ENCODE measurements at places on chromosomes 11 and 22.

DNA sequence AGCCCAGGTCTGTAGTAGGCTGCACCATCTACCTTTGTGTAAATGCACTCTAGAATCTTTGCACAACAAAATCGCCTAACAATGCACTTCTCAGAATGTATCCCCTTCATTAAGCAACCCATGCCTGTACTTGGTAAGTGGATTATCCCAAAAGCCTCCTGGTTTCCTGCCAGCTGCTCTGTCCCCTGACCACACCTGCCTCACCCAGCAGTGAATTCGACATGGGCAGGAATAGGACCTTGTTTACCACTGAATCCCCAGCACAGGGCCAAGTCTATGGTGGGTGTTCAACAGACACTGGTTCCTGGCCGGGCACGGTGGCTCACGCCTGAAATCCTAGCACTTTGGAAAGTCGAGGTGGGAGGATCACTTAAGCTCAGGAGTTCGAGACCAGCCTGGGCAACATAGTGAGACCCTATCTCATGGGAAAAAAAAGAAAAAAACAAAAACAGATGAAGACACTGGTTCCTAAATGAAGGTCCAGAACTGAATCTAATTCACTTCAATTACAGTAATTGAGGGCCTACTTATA lies 5.1 kb upstream of the SYCE3 start:
- no peak for DNase-seq

GRCh38 chr22:47369431-47370015 lies 607.1 kb downstream of the TBC1D22A start:
- DNase-seq, result no peak

DNA sequence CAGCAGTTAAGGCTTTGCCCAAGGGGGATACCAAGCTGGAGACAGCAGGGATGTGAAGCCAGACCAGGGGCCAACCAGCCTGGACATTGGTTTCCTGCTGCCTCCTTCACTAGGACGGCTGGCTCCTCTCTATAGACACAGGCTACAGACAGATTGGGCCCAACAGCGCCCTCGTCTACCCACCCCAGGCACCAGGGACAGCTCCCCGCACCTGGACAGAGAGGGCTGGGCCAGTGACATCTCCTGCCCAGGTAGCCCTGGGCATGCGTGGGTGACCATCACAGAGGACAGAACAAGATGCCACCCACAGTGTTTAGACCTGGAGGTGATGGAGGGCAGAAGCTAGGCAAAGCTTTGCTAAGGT lies 1.2 kb downstream of the DKK3 start:
- DNase-seq, result no peak

GRCh38 chr11:129259931-129260348 lies 67.8 kb upstream of the ARHGAP32 start:
- DNase-seq, result peak; percentile 48

GRCh38 chr11:13042873-13043342 lies 33.8 kb downstream of the RASSF10 start:
- no peak for DNase-seq

DNA sequence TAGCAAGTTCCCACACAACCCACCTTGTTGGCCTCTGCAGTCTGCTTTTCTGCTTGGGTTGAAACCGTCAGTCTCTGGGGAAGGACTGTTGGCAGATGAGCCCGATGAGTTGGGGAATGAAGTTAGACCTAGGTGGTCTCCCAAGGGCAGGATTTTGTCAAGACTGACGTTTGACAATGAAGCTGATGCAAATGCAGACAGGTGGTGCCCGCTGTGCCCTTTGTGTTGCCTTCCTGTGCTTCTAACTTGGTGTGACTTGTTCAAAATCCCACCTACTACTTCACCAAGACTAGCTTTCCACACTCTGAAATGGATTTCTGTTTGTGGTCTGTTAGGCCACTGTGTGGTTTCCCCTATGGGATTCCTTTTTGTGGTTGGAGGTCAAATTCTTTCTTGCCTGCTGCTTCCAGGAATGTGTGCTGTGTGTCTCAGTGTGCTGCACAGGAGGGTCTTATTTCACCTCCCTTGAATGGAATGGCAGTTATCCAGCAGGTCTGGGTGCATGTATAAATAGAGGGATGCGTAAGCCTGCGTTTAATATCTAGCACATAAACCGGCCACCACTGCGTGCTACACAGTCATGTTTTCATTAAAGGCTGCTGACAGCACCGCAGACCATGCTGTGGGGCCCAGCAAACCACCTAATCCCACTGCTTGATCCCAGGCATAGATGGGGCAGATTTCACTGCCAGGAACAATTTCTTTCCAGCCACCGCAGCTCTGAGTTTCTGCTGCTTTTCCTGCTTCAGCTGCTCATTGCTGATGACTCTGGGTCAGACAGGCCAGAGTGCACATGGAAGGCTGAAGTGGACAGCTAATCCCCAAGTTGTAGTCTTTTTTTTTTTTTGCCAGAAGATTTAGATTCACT lies 44.8 kb downstream of the ADAMTS8 start:
- DNase-seq, result no peak

- no peak for DNase-seq
Measured at GRCh38 chr11:74347381-74347780, 35.9 kb upstream of the P4HA3 start.

DNA sequence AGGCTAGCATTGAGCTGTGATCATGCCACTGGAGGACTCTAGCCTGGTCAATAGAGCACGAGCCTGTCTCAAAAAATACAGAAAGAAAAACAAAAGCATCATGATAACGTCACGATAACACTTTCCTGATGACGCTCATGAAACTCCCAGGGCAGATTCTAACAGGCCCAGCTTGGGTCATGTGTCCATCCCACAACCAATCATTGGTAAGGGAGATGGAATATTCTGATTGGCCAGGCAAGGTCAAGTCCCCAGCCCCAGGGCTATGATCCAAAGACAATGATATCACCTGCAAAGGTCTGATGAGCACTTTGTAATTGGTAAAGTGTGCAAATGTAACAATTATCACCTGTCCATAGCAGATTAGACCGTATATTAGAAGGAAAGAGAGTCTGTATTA lies 21.5 kb upstream of the DDX6 start:
- DNase-seq, result no peak

GRCh38 chr11:28223994-28224393 lies 115.8 kb downstream of the METTL15 start:
- no peak for DNase-seq

GRCh38 chr11:78318321-78319114 lies 99.1 kb downstream of the GAB2 start:
- peak; percentile 32 for DNase-seq

- no peak for DNase-seq
Measured at GRCh38 chr11:365831-366230, 3.5 kb upstream of the B4GALNT4 start.

GRCh38 chr11:134474070-134474860 lies 62.2 kb upstream of the B3GAT1 start:
- no peak for DNase-seq

DNA sequence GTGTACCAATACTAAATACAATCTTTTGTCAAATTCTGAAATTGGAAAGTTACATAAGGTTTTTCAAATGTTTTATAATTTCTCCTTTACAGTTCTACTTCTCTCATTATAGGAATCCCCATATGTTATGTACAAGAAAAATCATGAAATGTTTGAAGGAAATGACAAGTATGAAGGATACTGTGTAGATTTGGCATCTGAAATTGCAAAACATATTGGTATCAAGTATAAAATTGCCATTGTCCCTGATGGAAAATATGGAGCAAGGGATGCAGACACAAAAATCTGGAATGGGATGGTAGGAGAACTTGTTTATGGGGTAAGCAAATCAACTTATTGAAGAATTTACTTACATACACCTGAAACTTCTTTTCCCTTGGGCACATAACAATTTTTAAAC lies 103.4 kb downstream of the MSANTD4 start:
- DNase-seq, result no peak

DNA sequence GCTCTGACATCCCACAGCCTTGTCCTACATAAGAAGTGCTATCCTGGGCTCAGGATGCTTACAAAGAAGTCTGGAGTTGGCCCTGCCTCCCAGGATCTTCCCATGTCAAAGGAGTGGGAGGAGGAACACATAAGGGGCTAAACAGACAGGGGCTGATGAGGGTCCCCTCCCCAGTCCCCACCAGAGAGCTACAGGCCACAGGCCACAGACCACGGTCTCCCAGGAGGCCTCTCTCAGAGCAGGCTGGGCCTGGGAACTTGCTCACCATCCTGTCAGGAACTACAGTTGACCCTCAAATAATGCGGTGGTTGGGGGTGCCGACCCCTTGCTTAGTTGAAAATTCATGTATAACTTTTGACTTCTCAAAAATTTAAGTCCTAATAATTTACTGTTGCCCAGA lies 315.5 kb downstream of the NTM start:
- no peak for DNase-seq

- DNase-seq, result no peak
Measured at GRCh38 chr11:76041208-76041607, 165.1 kb downstream of the WNT11 start.

DNA sequence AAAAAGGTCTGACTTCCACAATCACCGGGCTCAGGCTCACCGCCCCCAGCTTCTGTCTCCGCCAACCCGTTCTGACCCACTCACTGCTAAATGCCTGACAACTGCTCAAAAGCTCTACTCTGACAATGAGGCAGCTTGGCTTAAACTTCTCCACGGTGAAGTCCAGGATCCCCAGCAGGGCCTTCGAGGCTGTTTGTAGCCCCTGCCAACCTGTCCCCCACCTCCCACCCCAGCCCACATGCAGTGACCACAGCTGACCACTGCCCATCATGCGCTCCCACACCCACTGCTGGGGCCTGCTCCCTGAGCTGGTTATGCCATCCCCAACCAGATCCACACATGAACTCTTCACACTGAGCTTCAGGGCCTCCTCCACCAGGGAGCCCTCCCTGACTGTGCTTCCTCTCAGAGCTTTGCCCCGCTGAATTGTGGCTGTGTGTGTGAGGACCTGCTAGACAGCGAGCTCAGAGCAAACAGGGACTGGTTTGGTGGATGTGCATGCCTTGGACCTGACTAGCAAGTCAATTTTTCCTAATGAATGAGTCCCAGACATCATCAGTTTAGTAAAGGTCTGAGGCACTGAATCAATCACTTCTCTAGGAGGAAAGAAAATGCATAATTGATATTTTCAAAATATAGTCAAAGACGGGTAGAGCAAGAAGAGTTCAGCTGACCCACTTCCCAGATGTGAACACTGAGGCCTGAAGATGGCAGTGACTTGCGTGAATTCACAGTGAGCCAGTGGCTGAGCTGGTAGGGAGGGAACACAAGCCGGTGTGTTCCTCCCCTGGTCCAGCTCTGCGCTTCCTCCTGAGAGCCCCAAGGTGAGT lies 7.7 kb downstream of the LRRC32 start:
- no peak for DNase-seq

GRCh38 chr22:26461188-26461810 lies 22.3 kb downstream of the HPS4 start:
- peak; percentile 93 for DNase-seq

DNA sequence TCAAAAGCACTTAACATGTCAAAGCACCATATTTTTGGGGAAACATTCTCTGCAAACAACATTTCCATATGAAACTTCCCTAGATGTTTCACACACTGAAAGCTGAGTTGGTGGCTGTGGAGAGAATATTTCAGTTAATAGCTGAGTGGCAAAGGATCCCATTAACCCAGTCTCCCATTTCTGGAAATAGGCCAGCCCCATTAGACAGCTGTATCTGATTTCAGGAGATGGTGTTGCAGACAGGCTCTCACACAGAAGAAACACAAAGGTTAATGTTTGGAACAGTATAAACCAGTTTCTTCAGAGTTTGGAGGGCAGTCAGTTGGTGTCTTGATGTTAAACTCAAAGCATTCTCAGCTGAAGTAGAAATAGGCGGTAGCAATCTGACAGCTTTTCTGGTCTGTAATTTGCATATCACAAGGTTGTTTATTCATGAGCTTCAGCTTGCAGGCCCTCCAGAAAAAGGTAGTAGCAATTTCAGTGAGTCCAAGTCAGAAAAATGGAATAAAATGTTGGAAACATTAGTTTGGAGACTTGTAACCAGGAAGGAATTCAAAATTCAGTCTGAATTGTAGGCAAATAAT lies 15.5 kb upstream of the ZBTB44 start:
- DNase-seq, result no peak

- no peak for DNase-seq
Measured at GRCh38 chr22:38214302-38215056, 12.7 kb downstream of the MAFF start.

GRCh38 chr11:44940404-44940803 lies 10.3 kb downstream of the TP53I11 start:
- DNase-seq, result no peak

DNA sequence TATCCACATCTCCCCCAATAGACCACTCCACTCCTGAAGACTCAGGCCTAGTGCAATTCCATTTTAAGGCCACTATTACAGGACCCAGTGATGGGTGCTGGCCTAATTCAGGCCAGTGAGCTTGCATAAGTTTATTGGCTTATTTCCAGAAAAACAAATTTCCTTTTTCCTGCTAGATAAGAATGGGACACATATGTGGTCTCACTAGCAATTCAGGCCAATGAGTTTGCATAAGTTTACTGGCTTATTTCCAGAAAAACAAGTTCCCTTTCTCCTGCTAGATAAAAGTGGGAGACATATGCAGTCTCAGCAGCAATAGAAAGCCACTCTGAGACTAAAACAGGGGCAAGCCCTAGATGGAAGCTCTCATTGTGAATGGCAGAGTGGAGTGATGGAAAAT lies 22.4 kb downstream of the ADM start:
- DNase-seq, result no peak

- DNase-seq, result no peak
Measured at GRCh38 chr11:3130269-3131071, 34.6 kb downstream of the OSBPL5 start.

DNA sequence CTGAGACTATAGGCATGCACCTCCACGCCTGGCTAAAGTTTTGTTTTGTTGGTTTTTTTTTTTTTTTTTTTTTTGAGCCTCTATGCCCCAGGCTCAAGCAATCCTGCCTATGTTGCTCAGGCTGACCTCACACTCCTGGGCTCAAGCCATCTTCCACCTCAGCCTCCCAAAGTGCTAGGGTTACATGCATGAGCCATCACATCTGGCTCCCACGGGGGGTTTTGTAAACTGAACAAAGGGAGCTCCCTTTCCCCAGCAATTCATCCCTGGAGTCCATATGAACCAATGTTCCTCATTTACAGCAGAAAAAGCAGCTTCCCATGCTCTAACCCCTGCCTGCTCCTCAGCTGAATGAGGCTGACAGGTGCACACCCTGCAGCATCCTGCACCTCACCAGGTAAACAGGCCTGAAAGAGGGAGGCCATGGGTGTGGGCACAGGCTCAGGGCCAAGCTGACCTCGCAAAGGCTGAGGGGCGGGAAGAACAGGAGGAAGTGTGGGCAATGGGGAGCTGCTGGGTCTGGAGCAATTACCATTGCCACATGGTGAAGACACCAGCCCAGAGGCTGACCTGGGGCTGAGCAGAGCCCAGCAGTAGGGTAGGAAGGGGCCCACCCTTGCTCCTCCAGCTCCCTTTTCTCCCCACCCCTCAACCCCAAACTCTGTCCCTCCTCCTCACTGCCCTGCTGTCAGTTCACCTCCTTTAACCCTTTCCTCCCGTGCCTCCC lies 58.2 kb downstream of the RBX1 start:
- no peak for DNase-seq

GRCh38 chr11:9396752-9397151 lies 12.3 kb downstream of the IPO7 start:
- DNase-seq, result no peak

Data from HAP-1 (cell line).